ENCODE measurements at places on chromosomes 3 and 15.

DNA sequence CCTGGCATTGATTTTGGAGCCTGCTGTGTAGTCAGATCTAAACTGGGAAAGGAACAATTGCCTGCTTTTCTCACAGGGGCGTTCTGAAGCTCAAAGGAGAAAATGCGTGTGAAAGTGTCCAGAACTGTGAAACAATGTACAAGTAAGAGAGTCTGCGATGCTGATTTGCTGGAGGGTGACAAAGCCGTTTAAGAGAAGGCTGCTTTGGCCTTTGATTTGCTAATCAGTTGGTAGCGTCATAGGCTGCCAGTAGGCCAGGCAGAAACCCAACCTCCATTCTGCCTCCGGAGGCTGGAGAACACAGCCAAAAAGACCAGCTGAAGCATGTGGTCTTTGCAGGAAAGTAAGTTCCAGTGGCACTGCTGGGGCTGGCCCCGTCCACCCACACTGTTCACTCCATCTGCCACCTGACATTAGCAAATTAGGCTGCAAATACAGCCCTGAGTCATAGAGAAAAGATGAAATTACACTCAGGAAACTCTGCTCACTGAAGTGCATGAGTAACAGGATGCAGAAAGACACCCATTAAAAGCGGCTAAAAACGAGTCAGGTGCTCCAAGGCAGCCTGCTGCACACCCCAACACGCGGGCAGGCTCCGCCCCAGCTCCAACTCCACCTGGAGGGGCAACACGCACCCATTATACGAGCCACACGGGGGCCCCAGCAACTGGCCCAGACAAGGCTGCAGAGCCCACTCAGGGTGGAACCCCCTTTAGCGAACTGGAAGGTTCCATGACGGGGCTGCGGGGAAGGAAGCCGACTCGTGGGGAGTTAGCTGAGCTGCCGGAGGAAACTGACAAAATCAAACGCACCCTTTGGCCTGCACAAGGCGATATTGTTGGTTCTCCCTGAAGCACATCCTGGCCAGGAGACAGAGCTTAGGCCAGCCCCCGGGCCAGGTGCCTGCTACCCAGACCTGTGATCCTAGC lies 31.6 kb downstream of the ZDHHC19 start:
- peak; percentile 76 for DNase-seq

GRCh38 chr3:124116906-124117305 lies 125.0 kb upstream of the ROPN1 start:
- no peak for DNase-seq

DNA sequence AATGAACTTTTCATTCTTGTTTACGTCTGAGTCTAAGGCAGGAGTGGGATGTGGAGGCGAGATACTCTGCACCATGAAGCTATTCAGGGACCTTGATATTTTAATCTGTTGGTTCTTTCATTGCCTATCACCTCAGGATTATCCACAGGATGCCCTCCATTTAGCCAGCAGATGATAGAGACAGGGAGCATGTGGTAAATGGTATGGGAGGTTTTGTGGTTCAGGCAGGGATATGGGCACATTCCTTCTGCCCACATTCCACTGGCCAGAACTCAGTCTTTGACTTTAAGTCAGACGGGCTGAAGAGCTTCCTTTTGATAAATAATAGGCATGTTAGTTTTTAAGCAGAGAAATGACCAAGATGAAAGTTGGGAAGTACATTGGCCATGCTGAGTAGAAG lies 548.0 kb upstream of the CCDC54 start:
- DNase-seq, result no peak

GRCh38 chr3:76998555-76998954 lies 41.3 kb upstream of the ROBO2 start:
- DNase-seq, result no peak

GRCh38 chr3:49412632-49413337 lies 562 bp downstream of the TCTA start:
- DNase-seq, result no peak

GRCh38 chr3:58349792-58350626 lies 17.3 kb downstream of the PXK start:
- DNase-seq, result no peak

GRCh38 chr15:98799461-98800390 lies 151.4 kb downstream of the IGF1R start:
- no peak for DNase-seq

DNA sequence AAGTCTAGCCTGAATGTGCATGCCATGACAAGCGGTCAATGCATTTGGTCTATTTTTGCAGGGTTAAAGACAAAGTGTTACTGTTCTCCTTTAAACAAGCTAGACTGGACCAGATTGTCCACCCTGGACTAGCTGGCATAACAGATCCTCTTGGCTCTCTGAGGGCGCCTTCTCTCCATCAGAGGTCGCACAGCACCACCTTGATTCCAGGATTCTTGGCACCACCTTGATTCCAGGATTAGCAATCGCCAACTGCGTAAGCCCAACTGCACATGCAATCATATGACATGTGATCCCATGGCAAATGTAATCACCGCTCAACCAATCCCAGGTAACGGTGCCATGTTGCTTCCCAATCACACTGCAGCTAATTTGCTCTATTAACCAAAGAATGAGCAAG lies 98.6 kb downstream of the OXNAD1 start:
- no peak for DNase-seq

DNA sequence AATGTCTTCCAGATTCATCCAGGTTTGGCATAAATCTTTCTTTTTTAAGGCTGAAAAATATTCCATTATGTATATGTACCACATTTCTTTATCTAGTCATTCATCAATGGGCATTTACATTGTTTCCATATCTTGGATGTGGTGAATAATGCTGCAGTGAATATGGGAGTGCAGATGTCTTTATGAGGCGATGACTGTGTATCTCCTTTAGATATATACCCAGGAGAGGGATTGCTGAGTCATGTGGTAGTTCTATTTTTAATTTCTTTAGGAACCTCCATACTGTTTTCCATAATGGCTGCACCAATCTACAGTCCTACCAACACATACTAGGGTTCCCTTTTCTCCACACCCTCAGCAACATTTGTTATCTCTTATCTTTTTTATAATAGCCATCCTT lies 96.3 kb downstream of the LRRC28 start:
- DNase-seq, result no peak

DNA sequence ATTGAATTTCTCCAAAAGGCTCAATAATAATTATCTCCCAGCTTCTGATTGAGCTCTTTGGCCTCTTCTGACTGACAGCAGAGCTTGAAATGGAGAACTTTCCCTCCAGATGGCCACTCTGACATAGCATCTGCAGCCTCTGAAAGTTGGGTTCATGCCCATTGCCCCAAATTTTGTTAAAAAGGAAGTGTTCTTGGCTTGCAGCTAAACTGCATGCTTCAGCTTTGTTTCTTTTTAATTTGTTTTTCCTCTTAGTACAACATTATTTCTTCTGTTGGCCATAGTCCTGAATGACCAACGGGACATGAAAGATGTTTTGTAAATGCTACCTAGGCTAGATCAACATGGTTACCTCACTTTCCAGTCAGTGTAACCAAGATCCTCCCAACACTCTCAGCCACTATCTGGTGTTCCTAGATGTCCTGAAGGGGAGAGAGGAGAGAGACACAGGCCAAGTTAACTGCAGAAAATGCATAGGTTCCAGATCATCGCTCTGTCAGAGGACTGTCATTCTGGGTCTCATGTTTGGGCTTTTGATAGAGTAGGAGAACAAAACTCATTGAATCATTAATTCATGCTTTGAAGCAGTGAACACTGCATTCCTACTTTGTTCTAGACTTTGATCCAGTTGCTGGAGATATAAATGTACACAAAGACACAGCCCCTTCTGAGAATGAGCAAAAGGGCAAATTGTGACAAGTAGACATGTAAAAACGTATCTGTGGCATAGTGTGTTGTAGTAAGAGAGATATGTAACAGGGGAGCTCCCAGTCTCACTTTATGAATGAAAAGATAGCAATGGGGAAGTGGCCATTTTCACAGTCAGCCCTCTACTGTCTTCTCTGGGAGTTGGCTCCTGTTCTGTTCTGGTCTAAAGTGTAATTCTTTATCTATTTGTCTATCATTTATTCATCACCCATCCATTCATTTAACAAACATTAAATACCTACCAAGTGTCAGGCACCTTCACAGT lies 156.2 kb downstream of the ZNF621 start:
- no peak for DNase-seq

- no peak for DNase-seq
Observed at GRCh38 chr3:150333477-150333876, 74.6 kb upstream of the TSC22D2 start.

DNA sequence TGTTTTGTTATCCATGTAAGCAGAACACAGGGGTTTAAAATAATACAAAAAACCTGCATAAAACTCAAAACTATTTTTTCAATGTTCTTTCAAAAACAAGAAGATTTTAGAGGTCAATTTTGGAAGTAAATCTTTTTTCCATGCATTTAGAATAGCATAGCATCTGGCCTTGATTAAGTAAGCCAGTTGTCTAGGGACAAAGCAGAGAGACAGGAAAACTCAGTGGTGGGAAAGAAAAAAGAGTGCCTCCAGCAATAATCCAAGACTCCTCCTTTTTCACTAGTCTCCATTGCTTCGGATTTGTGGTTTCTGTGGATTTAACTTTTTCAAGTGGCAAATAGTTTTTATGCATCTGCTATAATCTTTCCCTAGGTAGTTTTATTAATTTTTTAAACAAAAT lies 88.9 kb downstream of the SUCNR1 start:
- no peak for DNase-seq

DNA sequence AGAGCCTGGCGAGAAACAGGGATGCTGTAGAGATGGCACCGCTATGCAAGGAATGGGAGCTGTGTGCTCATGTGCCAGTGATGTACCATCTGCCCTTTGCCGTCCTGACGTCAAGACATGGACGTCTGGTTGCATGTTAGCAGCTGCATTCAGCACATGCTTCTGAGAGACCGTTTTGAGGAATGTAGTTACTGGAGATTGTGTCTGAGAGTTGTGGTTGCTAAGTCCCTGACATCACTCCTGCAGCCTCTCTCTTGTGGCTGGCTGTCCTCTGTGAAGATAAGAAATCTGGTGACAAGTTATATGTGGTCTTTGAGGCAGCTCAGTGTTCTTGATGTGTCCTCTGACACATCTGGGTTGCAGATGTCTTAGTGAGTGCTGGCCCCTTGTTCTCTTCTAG lies 165.1 kb downstream of the APBA2 start:
- DNase-seq, result no peak

GRCh38 chr3:186152889-186153292 lies 44.0 kb upstream of the ETV5 start:
- DNase-seq, result no peak

- no peak for DNase-seq
Observed at GRCh38 chr15:79901958-79902357, 5.1 kb upstream of the MTHFS start.

DNA sequence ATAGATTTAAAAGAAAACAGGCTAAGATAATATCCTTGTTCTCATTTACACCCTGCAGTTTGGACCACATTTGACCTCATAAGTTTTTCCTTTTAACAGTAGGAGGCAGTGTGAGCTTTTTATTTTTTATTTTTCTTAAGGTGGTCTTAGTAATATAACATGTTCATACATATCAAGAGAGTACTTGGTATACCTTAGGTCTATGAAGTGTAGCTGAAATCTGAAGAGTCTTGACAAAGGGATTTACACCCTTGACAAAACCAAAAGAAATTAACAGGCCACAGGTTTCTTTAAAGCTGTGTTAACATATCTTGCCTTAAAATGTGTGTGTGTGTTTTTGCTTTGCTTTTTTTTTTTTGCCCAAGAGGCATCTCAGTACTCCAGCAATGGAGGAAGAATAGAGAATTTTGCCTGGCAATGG lies 3.2 kb downstream of the RAP2B start:
- DNase-seq, result no peak

DNA sequence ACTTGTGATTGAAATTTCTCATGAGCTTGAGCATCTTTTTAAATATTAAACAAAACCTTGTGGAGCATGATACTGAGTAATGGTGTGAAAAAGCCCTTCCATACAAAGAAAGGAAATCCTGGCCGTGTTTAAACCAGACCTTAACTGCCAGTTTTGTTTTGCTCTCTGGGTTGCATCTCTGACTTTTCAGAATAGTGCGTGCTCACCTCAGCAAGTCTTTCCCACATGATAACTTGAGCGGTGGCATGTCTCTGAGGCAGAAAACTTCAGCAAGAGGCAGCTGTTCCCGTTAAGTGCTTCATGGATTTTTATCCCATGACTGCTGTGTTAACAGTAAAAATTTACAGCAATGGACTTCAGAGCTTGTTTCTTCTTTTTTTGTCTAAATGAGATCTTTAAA lies 393.3 kb downstream of the FEZF2 start:
- DNase-seq, result no peak

DNA sequence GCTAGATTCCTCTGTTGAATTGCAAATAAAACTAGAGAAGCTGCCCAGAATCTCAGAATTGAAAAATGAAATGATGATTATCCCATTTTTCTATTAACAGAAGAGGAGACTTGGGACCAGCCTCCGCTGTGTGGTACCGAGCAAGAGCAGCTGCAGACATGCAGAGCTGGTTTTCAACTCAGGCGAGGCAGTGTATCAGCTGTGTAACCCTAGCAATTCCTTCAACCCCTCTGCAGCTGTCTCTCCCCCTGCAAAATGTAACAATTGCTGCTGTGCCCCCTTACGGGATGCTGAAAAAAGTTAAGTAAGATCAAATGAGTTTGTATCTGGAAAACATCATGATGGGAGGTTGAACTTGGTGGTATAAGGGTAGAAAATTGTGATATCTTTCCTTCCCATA lies 98.5 kb upstream of the C3orf80 start:
- no peak for DNase-seq

GRCh38 chr3:21729331-21729730 lies 21.7 kb downstream of the ZNF385D start:
- no peak for DNase-seq

DNA sequence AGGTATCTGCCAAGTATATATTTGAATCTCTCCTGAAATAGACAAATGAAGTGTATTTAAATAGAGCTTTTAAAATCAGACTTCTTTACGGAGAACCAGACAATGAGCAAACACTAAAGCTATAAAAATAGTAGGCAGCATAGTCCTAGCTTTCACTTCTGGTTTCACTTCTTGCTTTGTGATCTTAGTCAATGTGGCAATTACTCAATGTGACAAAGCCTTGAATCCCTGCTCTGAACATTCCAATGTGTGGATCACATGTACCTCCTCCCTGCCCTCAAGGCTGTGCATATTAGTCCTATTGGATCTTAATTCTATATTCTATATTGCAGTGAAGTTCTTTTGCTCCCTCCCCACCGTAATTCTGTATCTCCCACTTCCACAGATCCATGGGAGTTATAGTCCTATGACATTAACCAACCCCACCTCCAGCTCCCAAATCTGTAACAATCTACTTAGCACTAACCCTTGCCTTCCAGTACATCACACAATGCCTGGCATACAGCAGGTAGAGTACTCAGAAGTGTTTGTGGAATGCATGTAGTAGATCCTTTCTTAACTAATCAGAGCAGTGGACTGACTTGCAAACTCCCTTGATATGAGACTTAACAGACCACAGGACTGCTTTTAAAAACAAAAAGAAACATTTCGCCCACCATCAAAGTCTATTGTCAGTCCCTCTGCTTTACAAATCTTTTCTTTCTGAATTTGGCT lies 24.3 kb upstream of the CP start:
- DNase-seq, result no peak

DNA sequence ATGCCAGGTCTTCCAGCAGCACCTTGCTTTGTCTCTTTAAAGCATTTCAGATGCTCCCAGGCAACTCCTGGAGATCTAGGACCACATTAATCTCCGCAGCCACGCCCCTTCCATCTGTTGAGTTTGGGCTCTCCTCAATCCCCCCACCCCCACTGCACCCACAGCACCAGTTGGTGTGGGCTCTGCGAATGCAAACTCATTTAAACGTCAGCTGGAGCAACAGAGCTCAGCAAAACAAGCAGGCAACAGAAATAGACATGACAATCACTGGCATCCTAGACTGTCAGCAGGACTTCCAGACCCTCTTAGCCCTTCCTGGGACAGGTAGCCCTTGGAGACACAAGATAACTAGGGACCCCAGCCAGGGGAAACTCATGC lies 106.9 kb downstream of the LSM3 start:
- DNase-seq, result no peak

All from activated T-cell treated with anti-CD3 and anti-CD28 coated beads for 24 hours (primary cell).